Suppressor macrophage treated with lipopolysaccharide for 1 hour (primary cell): ENCODE measurements at places on chromosomes 2 and 18.

DNA sequence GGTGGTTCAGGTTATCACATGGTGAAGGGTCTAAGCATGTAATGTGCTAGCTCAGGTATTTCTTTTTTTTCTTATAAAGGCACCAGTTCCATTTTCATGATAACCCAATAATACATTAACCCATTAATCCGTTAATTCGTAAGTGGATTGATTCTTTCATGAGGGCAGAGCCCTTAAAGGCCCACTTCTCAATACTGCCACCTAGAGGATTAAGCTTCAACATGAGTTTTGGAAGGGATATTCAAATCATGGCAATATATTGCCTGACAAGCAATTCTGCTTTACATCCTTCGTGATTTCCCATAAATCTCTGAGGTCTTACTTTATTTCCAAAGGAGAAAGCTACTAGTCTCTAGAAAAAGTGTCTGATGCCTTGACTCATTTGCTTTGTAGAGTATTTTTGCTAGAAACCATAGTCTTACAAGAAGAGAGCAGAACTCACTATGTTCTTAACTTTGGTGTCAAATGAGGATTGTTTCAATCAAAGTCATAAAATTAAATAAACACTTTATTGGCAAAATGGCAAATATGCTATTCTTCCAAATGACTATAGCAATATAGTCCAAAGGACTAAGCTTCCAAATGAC, 271.3 kb downstream of the KCNS3 start:
- peak; percentile 67 for DNase-seq

GRCh38 chr2:212392043-212392442, 146.6 kb downstream of the ERBB4 start:
- no peak for DNase-seq

GRCh38 chr2:68889500-68889899, 18.3 kb upstream of the BMP10 start:
- DNase-seq, result no peak

DNA sequence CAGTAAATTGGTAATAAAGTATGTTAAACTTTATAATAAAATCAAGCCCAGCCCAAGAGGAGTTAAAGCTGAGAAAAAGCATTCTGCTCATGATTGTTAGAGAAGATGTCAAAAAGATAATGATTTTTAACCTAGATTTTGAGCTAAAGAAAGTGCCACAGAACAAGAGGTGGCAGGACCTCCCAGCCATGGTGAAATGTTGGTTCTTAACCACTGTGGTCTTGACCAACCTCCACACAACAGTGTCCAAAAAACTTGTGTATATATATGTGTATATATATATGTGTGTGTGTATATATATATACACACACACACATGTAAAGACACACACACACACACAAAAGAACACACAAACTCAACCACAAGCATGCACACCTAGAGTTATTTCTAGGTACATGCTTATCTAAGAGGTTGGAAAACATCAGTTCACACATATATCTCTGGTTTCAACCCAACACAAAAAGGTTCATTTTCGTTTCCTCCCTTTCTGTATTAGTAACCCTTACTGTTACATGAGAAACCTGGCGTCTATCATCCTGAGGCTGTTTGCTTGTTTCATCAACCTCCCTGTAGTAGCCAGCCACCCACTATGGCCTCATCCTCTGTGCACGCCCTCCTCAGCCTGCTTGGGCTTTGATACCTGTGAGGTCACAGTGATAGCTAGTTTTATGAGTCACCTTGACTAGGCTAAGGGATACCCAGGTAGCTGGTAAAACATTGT, 631.8 kb upstream of the ID2 start:
- no peak for DNase-seq

GRCh38 chr2:23327887-23328286, 57.1 kb upstream of the KLHL29 start:
- DNase-seq, result no peak

GRCh38 chr2:70861777-70862625, 26.4 kb upstream of the CD207 start:
- DNase-seq, result peak; percentile 89

DNA sequence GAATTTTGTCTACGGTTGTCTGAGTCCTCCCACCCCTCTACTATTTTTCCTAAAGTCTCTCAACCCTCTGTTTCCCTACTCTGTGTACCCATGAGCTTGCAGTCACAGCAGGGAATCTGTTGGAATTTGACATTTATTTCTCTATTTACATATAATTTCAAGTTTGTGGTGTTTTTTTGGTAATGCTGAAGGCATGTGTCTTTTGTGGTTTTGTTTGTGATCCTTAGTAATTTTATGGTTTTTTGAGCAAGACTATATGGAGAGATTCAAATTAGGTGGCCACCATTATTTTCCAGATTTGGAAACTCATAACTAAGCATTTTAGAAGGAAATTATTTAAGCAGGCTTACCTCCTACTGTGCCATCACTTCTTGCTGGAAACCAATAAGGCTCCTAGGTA, 27.2 kb upstream of the FBLN7 start:
- no peak for DNase-seq

DNA sequence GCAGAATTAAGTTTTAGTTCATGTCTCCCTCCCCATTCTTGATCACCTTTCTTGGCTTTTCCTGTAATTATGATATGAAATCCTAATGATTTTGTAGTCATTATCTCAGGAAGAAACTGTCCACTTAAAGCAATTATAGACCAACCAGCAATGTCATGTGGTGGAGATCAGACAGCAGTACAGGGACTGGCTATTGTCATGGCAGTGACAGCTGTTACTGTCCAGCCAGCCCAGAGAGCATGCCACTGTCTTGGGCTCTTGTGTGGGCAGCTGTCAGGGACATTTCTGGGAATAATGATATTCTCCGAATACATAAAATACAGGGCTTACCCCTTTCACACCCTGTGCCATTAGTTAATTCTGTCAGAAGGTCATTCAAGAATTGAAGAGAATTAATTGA, 355.3 kb upstream of the RAB12 start:
- DNase-seq, result no peak

DNA sequence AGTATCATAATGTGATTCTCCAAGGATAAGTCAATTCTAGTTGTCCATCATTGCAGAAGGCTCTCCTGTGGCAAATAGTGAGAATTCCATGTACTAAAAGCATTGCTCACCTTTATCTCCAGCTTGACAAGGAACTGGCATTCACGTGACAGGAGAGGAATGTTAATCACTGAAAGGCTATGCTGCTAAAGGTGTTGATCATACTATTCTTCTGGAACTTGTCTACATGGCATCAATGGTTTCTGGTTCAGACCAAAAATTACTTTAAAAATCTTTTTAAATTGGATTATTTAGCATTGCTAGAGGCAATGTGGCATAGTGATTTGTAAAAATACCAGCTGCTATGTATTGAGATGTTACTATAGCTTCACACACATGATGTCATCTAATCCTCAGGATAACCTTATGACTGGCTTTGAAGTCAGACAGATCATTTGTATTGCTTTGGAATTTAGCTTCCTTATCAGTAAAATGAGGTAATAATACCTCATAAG, 414.4 kb downstream of the MTX2 start:
- DNase-seq, result no peak

DNA sequence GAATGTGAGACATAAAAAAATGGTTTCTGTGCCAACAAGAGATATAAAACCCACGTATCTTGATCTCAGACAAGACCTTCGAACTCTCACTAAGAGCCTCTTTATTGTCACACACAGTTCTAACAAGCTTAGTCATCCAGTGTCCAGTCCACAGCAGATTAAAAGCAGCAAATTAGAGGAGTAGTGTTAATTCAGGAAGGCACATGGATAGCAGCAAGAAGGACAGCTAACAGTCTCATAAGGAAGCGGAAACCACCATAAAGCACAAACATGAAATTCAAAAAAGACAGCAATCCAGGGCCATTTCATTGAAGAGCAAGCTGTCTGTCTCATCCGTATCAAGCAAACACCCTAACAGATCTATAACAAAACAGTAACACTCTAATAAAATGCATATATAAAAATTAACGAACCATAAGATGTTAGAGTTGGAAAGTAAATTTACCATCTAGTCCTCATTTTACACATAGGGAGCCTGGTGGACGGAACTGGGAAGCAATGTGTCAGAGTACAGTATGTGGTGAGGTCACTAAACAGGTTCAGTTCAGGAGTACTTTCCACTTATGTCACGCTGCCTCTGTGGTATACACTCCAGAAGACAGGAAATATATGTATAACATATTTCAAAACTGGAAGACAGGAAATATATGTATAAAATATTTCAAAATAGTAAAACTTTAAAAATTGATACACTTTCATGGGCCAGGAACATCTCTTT, 18.3 kb downstream of the AAK1 start:
- peak; percentile 79 for DNase-seq

DNA sequence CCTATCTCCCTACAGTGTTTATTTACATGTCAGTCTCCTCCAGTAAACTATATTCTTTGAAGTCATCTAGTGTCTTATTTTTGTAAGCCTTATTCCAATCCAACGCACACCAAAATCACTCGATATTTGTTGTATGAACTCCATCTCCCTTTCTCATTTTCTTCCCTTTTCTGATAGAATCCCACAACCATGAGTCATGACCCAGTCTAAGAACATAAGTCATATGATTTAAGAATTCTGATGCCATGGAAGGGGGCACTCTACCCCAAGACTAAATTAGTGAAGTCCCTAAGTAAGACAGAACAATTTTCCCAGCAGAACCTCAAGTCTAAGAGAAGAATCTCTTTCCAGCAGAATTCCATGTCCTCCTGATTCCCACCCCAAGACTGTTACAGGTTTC, 5.4 kb downstream of the CHMP3 start:
- DNase-seq, result peak; percentile 74

DNA sequence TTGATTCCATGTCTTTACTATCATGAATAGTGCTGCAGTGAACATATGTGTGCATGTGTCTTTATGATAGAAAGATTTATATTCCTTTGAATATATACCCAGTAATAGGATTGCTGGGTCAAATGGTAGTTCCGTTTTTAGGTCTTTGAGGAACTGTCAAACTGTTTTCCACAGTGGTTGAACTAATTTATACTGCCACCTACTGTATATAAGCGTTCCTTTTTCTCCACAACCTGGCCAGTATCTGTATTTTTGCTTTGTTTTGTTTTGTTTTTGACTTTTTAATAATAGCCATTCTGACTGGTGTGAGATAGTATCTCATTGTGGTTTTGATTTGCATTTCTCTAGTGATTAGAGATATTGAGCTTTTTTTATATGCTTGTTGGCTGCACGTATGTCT, 641.6 kb downstream of the SUCLG1 start:
- DNase-seq, result no peak

- DNase-seq, result no peak
These were observed 59.1 kb upstream of the BOD1L2 start for GRCh38 chr18:57087644-57088376.

DNA sequence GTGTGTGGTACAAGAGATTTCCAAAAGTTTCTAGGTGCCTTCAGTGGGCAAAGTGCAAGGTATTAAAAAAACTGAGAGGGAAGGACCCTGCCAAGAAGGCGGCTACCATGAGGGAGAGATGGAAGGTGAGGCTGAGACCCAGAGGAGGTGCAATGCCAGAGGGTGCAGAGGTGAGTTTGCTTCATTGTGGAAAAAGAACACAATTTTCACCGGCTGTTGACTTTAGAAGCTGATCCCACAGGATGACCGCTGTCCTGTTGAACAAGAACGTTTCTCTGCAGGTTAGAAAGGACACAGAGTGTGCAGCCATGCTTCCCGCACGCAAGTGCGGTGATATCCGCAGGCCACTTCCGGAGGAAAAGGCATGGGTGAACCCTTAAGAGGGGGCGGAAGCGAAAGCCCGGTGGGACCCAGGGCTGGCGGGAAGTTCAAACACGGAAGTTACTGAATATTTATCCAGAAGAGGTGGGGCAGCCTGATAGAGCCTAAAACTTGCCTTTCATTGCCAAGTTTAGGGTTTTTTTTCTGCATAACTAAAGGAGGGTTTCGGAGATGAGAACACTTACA, 16.6 kb downstream of the SP110 start:
- DNase-seq, result no peak

DNA sequence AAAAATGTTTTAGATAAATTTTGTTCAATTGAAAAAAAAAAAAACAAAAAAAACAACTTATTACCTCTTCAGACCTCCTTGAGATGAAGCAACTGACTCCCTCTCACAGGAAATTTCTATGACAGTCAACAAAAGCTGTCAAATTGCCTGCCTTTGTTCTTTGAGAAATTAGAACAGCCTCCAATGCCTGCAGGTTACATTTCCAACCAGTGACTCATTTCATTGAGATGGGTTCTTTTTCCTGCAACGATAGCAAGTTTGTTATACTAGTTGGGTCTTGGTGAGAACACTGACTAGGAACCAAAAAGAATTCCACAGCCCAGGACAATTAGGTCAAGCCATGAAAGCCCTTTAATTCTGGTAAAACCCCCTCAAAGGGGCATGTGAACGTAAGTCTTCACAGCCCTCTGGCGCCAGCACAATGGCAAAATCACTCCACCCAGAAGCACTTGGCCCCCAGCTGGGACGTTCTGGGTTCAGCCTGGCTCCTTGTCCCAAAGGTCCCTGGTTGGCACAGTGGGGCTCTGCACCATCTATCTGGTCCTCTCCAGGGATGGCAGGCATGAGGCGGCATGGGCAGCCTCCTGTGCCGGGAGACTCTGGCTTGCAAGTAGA, 87.0 kb downstream of the SPP2 start:
- no peak for DNase-seq

DNA sequence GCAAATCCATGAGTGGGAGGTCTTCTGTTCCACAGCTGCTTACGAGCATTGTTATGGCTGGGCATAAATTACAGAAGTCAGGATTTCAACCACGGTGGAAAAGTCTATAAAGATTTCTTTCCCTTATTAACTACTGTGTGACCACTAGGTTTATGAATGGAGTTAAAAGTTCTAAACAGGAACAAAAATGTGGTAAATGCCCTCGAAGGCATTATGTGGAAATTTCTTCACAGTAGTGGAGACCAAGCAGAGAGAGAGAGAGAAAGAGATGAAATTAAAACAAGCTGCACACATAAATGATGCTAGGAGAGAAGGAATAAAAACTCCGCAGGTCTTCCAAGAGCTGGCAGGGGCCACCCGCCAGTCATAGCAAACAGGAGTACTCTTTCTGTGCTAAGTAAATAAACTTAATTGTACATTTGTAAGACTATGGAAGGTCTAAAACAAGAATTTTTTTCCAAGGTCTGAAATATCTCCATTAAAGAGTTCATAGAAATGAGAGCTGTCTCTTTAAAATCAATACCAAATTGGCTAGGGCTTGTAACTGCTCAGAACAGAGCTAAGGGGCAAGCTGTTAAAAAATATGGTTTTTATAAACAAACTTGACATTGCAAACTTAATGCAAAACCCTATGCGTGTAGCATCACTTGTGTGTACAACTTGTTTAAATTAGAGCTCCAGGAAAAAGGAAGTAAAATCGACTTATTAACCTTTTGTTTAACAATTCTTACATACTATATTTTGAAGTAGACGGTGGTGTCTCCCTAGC, 438.2 kb downstream of the MEIS1 start:
- no peak for DNase-seq

DNA sequence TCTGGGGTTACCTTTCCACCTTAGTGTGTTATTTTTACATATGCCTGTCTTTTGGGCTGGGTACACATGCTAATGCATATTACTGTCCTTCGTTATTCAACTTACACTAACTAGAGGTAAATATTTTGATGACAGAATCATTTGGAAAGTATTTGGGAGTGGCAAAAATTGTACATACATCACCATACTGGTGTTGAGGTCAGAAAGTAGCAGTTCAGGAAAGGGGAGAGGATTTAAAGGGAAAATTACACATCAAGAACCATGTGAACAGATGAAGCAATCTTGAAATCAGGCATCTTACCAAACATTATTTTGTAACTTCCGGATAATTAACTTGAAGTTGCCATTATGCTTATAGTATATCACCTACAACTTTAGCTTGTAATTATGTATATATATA, 379.7 kb downstream of the RND3 start:
- no peak for DNase-seq
